ENCODE measurements at places on chromosomes 13 and 19.

DNA sequence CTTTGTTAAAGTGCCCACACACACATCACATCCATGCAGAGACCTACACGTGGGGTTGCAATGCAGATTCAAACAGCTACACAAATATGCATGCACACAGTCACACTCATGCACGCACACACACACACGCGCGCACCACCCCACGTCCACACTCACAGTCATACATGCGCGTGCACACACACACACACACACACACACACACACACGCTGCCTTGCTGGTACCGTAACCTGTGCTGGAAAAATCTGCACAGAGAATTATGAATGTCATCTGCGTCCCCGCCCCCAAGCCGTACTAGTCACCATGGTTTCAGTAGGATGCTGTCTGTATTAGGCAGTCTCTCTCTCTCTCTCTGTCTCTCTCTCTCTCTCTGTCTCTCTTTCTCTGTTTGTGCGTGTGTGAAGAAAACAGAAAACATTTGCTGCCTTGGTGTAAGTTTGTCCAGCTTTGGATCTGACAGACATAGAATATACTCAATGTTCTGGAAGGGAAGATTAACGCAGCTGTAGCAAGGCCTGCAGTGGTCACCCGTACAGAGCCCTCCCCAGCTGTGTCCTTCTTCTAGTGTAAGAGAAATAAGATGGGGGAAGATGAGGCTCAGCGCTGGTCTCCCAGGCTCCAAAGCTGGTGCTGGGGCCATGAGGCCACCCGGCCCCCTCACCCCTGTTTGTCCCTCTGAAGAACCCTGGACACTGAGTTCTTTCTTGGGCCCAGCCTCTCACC is 26.4 kb upstream of the DPP9 start:
- DNase-seq = no peak

DNA sequence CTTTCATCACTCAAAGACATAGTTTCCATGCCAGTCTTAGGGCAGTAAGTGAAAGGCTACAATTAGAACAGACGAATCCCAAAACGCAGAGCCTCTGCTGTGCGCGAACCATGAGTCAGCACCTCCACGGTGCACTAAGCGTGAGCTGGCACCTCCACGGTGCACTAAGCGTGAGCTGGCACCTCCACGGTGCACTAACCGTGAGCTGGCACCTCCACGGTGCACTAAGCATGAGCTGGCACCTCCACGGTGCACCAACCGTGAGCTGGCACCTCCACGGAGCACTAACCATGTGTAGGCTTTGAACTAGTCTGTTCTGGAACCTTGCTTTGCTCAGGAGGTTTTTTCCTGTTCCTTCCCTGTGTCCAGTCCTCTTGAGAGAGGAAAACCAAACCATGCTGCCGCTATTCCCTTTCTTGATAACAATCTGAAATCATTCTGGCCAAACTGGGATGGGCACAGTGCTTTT is 120.6 kb downstream of the IRS2 start:
- DNase-seq = no peak

- DNase-seq = no peak
Observed at GRCh38 chr19:6000228-6000847, 22.4 kb upstream of the RANBP3 start.

- DNase-seq = no peak
Observed at GRCh38 chr19:43652546-43652874, 12.9 kb upstream of the CADM4 start.

GRCh38 chr19:38833092-38833425 is 1.5 kb upstream of the ECH1 start:
- DNase-seq = no peak

DNA sequence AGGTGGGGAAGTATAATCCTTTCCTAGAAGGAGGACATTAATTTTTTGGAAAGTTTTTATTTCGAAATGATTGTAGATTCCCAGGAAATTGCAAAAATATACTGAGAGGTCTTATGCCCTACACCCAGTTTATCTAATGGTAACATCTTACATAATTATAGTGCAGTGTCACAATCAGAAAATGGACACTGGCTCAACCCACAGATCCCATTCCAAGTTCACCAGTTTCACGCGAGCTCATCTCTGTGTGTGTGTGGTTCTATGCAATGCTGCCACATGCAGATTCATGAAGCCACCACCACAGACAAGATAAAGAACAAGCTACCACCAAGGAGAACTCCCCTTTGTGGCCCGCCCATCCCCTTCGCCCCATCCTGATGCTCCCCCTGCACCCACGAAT is 24.4 kb downstream of the IL17D start:
- no peak for DNase-seq

GRCh38 chr19:1239796-1240737 is 1.5 kb upstream of the ATP5F1D start:
- DNase-seq = peak; percentile 74

- DNase-seq = no peak
Observed at GRCh38 chr13:109816112-109816807, 29.9 kb upstream of the IRS2 start.

- DNase-seq = no peak
Observed at GRCh38 chr19:2249880-2250765, 1.0 kb downstream of the AMH start.

DNA sequence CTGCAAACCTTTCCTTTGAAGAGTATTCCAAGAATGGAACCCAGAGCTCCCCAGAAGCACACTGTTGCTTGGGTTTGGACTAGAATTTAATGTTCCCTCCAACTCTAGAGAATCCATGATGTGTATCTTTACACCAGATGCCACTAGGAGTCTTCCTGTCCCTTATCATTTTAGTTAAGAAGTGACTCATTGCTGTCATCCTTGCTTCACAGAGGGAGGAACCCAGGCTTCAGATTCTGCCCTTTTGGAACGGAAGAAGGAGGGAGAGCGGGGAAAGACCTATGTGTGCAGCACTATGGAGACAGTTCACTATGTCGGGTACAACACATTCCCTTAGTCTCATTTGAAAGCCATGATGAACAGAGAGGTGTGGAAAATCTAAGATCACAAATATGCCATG is 2.1 kb upstream of the ATP12A start:
- no peak for DNase-seq

DNA sequence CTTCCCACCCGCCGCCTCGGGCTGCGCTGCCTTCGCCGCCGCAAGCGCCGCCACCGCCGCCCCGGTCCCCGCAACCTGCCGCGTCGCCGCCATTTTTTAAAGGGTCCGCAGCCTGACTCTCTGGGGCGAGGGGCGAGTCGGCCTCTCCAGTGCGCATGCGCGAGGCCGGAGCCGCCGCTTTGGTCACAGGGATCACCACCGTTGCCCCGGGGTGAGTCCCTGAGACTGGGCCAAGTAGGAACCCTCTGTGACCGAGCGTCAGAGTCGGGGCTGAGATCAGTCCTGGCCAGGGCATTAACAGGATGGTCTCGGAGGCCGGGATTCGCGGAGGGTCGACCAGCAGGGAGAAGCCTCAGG is 42.6 kb downstream of the ZNF146 start:
- DNase-seq = no peak

DNA sequence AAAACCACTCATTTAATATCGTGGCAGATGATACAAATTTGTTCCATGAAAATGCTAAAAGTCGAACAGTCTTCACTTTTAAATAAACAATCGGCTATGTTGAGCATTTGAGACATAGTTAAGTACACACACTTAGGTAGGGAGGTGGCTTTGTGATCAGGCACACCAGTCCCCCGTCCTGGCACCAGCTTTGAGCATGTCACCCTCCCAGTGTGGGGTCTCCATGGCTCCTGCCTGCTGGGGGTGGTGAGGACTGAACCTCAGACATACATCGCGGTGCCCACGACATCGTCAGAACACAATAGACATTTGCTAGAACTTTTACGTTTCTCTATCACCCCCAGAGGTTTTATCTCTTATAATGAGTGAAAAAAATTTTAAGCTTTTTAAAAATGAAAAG is 62.0 kb downstream of the RFX2 start:
- DNase-seq = no peak

- no peak for DNase-seq
Observed at GRCh38 chr13:73932091-73932490, 202.1 kb downstream of the KLF12 start.

GRCh38 chr19:55487924-55488687 is at the start of gene SSC5D:
TSS of gene SSC5D (plus strand) at chr19:55488436. CDS start at chr19:55488590, 154 bp downstream.
- no peak for DNase-seq

GRCh38 chr19:45443462-45444317 is 20.0 kb upstream of the ERCC1 start:
- DNase-seq = no peak

Measured in NCI-H1694 treated with DMSO at 0.1 percent for 48 hours (cell line).